ENCODE measurements at places on chromosomes 2 and 18. TPM values are rescaled to one million over a fixed set of nuclear protein-coding genes. Genes with fewer than 3 reads are reported as not detected.
A peak's percentile ranks its signal among the peaks of the same experiment; 100 is the strongest.

- H3K27ac ChIP-seq, result no peak overlapping the region
- DNase-seq, result no peak
- H3K36me3 ChIP-seq, result no peaks in the 10 kb centered on the region
- no peaks in the 10 kb centered on the region for H3K4me1 ChIP-seq
- no peak overlapping the region for H3K4me3 ChIP-seq
- no peaks in the 10 kb centered on the region for H3K27me3 ChIP-seq
These were observed 100.5 kb downstream of the TACR1 start for GRCh38 chr2:75098856-75099255.

DNA sequence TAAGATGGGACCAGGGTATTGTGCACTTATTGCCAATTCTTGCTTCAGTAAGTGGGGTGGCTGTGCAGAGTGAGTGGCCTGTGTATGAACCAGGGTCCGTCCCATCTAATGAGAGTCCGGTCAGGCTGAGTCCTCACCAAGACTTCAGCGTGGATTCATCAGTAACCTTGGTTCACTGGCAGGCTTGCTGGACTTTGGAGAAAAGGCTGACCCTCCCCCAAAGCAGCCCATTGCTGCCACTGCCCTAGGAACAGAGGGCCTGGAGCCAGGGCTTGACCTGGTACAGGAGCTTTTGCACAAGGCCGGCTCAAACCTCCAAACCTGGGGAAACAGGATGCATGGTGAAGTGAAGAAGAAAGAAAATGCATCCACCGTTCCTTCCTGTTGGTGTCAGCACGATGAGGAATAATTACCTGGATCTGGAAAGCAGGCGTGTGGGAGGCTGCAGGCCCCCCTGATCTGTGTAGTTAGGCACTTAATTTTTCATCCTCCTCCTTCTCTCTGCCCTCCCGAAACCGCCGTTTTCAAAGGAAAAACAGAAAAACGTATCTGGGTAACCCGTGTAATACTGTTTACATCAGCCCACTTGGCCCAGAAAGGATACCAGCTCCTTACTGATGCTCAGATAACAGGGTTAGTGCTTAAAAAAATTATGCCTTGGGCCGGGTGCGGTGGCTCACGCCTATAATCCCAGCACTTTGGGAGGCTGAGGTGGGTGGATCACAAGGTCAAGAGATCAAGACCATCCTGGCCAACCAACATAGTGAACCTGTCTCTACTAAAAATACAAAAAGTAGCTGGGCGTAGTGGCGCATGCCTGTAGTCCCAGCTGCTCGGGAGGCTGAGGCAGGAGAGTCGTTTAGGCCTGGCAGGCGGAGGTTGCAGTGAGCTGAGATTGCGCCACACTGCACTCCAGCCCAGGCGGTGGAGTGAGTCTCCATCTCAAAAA, 147.7 kb downstream of the TGIF1 start:
- H3K27me3 ChIP-seq, result no peaks in the 10 kb centered on the region
- peak overlapping the region; percentile 98 for H3K27ac ChIP-seq
- no peak for DNase-seq

ABCG5 gene
- not detected for total RNA-seq

GRCh38 chr18:57951999-57952774, 91.8 kb upstream of the NEDD4L start:
- DNase-seq, result no peak
- H3K4me3 ChIP-seq, result no peak overlapping the region

GAD1 gene
- total RNA-seq, result not detected

DNA sequence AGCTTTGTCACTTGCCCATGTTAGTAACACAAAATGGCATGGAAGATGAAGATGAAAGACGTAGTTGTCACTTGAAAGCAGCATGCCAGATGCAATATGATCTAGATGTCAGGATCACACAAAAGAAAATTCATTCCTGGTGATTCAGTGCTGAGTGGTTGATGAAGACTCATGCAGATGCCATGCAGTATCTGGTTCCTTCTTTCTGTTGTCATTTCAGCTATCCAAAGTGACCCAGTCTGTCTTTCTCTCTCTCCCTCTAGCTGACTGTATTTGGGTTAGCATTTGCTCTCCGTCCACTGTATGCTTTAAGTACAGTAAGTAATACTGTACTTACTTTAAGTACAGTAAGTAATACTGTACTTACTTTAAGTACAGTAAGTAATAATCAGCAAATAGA, 50.4 kb downstream of the TTN start:
- no peaks in the 10 kb centered on the region for H3K36me3 ChIP-seq
- no peaks in the 10 kb centered on the region for H3K4me1 ChIP-seq
- H3K4me3 ChIP-seq, result no peak overlapping the region
- H3K27me3 ChIP-seq, result no peaks in the 10 kb centered on the region

RAPGEF4 gene
- total RNA-seq, result 0.73 TPM

DNA sequence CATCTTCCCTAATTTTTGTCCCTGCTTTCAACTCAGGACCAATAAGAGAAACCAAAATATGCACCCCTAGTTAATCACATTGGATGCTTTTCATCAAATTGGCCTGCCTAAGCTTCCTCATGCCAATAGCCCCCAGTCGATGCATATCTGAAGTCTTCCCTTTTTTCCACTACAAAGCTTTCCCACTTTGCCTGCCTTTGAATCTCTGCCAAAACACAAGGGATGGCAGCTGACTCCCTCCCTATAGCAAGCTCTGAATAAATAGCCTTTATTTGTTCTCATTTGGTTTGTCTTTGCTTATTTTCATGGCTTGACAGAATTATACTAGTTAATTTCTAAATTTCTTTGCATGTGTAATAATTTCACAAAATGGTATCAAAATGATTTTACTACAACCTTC, 621.2 kb downstream of the MBD2 start:
- H3K4me3 ChIP-seq, result no peak overlapping the region
- H3K4me1 ChIP-seq, result no peaks in the 10 kb centered on the region
- no peaks in the 10 kb centered on the region for H3K27me3 ChIP-seq
- no peak for DNase-seq

- no peaks in the 10 kb centered on the region for H3K4me1 ChIP-seq
- no peaks in the 10 kb centered on the region for H3K27me3 ChIP-seq
- no peaks in the 10 kb centered on the region for H3K36me3 ChIP-seq
- no peak overlapping the region for H3K4me3 ChIP-seq
- peak; percentile 42 for DNase-seq
These were observed 19.6 kb upstream of the KCNG3 start for GRCh38 chr2:42513252-42513918.

GRCh38 chr2:158969162-158969714, 798 bp downstream of the TANC1 start:
- no peaks in the 10 kb centered on the region for H3K36me3 ChIP-seq
- peaks cover 23% of the 10 kb centered on the region for H3K4me1 ChIP-seq
- H3K4me3 ChIP-seq, result peak overlapping the region; percentile 55
- no peak overlapping the region for H3K27ac ChIP-seq
- no peak for DNase-seq
- H3K27me3 ChIP-seq, result peaks cover 44% of the 10 kb centered on the region

- no peak for DNase-seq
- no peak overlapping the region for H3K27ac ChIP-seq
- H3K36me3 ChIP-seq, result no peaks in the 10 kb centered on the region
- no peaks in the 10 kb centered on the region for H3K27me3 ChIP-seq
These were observed 68.7 kb upstream of the PSMD14 start for GRCh38 chr2:161239326-161240109.

GRCh38 chr18:58591286-58591685, 37.6 kb downstream of the ALPK2 start:
- H3K4me3 ChIP-seq, result no peak overlapping the region
- DNase-seq, result no peak
- no peak overlapping the region for H3K27ac ChIP-seq
- no peaks in the 10 kb centered on the region for H3K36me3 ChIP-seq

WDR12 gene
- total RNA-seq, result 6.2 TPM

GRCh38 chr2:149375801-149376361, 45.5 kb downstream of the LYPD6 start:
- H3K4me1 ChIP-seq, result no peaks in the 10 kb centered on the region
- H3K36me3 ChIP-seq, result no peaks in the 10 kb centered on the region
- DNase-seq, result no peak
- H3K4me3 ChIP-seq, result no peak overlapping the region
